Activated B cell treated with CpG ODN at 0.5 μM for 24 hours (primary cell): ENCODE measurements at places on chromosomes 6 and 20. TPM values are rescaled to one million over a fixed set of nuclear protein-coding genes. Genes with fewer than 3 reads are reported as not detected.

DNA sequence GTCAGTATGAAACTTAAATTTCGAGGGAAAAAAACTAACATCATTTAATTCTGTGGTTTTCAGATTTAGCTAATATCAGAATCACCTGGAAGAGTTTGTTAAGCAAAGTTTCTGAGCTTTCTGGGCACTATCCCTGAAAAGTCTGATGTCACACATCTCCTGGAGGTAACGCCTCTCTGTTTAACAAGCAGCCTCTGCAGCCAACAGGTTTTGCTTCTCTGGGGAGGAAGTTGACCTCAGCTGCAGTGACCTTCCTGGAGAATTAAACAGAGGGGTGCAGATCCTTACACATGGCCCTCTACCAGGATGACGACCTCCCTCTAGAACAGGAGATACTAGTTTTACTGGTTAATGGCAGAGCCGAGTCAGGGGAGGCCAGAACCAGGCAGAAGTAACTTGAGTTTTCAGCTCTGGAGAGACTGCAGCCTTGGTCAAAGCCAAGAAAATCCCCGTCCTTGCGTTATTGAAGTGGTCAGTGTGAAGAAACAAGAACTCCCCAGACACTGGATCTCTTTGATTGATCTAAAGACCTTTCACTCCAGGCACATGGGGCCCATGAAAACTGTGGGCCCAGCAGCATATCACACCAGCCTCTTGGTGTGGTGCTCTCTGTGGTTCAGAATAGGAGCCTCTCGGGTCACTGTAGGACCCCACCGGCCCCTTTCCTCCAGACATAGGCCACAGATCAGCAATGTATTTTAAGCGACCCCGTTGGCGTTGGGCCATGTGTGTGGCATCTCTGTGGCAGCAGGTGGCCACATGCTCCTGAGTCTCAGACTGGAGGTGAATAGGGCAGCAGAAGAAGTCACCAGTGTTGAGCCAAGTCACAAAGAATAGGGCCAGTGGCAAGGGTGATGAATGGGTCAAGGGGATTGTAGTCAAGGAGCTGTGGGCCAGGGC, 33.4 kb upstream of the CCR6 start:
- DNase-seq = no peak

DNA sequence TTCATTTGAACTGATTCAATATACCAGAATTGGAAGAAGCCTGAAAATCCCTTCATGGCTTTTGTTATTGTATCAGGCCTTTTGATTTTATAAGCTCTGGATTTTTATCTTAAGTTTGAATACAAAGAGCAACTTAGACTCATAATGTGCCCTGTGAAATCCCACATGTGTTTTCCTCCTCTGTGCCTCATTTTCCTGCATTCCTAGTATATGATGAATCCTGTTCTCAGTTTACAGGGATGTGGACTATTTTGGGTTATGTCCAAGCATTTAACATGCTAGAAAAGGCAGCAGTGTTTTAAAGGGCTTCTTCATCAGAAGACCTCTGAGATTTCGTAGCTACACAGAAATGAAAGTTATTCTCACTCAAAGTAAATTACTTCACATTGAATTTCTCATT, 455.0 kb downstream of the RFPL4B start:
- DNase-seq = no peak

DNA sequence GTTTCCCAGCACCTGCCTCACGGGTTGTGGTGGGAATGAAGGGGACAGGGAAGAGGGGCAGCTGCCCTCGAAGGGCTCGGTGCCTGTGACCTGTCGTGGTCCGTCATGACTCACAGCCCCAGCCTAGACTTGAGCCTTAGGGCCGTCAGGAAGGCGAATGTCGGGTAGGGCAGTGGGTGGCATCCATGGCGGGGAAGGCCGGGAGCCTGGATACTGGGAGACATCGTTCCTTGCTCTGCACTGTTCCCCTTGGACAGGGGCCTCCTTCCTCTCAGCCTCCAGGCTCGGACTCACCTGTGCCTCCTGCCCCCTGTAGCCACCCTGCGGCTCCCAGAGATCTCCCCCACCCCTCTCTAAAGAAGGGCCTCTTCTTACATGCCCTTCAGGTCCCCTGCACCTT, 52.2 kb upstream of the APCDD1L start:
- DNase-seq = no peak

DNA sequence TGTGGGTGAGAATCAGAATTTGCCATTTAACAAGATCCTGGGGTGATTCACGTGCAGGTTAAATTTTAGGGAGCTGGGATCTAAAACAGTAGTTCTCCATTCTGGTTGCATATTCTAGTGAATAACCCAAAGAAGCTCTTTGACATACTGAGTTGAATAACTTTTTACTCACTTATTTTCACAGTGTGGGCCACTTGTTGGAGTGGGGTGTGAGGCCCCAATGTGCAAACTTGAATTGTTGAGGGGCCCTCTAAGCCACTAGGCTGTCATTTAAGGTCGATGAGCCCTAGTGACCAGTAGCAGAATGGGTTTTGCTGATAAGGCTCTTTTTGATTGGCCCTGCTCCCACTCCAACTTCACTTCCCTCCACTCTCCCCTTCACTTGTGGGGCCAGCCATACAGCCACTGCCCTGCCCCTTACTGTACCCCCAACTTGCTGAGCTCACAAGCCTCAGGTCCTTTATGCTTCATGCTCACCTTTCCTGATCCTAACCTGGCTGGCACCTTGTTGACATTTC, 33.6 kb upstream of the RIPOR2 start:
- no peak for DNase-seq

DNA sequence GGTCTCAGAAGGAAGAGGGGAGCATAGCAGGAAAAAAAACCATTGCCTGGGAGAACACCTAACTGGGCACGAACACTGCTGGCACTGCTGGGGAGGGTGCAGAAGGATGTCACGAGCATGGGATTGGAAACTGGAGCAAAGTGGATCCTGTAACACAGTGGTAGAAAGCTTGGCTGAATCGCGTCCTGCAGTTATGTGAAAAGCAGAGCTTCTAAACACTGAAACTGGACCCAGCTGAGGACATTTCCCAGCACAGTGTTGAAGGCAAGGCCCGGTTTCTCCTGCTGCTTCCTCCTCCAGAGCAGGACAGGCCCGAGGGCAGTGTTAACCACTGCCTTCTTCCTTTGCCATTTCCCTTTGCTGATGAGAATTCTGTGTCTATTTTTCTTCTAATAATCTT, 6.7 kb downstream of the APMAP start:
- DNase-seq = no peak

- DNase-seq = no peak
These were observed 4.8 kb downstream of the GMNN start for GRCh38 chr6:24779416-24780016.

- DNase-seq = no peak
These were observed 201.0 kb downstream of the PRL start for GRCh38 chr6:22095836-22096235.

DNA sequence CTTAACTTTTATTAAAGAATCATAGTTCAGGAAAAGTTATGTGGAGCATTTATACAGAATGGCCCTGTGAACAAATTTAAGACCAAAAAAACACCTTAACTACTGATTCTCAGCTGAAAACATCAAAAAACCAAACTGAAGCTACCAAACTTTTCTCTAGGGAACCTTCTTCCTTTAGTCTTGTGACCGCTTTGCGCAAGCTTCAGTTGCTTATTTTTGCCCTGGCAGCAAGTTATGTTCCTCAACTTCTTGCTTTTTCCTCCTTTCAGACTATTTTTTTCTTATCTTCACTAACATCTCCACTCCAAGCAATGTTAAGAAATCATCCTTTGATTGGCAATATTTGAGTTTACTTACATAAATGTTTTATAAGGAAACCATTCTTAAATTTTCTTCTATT, 100.1 kb downstream of the MYB start:
- no peak for DNase-seq

The ERVFRD-1 gene
- total RNA-seq = not detected in 2 replicates
